HS-5 (cell line): ENCODE measurements at places on chromosomes 7 and 10.
A peak's percentile ranks its signal among the peaks of the same experiment; 100 is the strongest.

GRCh38 chr10:69470463-69471384, 19.5 kb downstream of the TSPAN15 start:
- DNase-seq: no peak

DNA sequence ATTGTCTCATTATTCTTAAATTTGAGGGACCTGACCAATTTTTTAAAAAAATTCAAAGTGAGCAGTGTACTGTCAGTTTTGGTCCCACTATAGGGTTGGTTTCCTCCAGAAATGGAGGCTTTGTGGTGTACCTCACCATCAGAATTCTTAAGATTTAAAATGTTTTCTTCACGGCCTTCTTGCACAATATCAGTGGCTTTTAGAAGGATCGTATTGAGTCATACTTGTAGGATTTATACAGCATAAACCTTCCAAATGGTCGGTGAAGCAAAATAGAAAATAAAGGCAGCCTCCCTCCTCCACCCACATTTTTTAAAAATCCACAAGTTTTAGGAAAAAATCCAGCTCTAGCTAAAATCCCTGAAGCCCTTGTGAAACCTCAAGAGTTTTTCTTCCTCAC, 126.4 kb downstream of the RNLS start:
- no peak for DNase-seq

DNA sequence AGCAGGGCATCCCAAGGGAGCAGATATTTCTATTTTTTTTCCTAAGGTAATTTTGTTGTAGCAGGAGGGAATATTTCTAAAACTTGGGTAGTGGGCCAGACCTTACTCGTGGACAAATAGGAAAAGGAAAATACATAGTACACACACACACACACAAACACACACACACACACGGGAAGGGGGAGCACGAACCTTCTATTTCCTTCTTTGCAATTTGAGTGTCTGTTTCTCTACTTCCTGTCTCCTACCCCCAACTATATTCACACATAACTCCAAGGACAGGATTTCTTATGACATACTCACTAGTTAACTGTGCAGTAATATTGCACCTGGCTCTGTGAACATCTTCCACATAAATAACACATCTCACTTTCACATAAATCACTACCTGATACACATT, 4.4 kb downstream of the LDB1 start:
- DNase-seq: no peak

DNA sequence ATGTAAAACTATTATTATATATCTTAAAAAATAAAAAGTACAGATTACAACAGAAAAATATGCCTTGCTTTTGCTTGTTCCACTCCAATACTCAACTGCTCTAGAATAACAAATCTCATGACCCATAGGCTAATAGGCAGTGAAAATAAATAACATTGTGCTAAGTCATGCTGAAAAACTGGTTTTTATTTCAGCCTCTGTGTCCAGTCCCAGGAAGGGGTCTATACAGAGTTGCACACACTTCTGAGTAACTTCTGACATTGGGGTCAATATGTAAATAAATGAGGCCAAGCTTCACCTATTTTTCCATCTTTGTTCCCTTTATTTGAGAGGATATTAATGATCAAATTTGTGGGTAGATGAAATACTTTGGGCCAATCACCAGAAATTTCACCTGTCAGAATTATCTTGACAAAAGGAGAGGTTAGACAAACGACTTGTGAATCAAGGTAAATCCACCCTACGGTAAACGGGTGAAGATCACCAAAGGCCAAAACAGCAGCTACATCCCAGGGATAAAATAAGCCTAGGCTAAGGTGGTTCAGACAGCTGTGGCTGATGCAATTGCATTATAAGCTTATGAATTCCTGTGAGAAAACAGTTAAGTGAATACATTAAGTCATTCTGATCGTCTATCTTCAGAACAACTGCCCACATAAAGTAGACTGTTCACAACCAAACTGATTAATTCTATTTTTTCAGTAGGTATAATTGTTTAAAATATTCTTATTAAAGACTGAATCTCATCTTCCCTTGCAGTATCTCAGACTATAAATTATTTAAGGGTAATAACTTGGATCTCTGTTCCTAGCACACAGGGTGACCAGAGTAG, 87.5 kb downstream of the UBE2H start:
- no peak for DNase-seq

DNA sequence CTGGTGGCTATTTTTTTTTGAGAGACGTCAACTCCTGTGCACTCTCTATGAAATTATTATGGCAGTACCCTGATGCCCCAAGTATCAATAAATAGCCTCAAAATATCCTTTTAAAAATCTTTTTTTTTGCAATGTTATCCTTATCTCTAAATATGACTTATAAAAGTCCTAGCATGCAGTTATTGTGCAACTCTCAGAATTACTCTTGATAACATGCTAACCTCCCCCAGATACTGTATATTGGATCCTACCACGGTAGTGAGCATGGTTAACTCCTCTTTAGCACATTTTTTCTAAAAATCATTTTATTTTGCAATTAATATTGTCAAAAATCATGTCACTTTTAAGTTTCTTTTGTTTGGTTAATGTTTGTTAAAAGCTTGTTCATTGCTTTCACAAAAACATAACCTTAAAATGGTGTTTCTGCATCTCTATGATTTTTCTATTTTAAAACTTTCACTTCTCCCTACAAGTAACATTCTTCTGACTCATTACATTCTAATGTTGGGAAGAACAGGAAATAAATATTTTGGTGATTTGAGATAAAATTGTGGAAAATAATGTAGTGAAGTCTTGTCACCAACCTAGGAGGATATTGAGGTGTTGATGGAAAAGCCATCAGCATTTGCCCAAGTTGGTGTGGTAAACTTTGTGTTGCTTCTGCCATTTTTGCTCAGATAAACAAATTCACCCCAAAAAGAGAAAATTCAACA, 42.1 kb upstream of the ADRA2A start:
- DNase-seq: peak; percentile 44

DNA sequence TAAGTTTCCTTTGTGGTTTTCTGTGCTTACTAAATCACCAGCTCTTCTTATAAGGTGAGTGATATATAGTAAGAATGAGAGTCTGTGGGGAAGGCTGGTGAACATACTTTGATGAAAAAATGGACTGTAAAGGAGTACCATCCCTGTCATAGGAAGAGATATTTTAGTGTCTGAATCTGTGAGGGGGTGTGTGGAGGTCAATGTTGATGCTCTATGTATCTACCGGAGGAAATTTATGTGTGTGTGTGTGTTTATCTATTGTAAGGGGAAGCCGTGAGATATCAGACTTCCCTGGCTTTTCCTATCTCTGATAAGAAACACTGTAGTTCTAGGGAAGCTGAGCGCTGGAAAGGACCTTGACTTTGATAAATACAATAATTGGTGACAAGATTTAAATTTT, 179.0 kb downstream of the PCDH15 start:
- no peak for DNase-seq

DNA sequence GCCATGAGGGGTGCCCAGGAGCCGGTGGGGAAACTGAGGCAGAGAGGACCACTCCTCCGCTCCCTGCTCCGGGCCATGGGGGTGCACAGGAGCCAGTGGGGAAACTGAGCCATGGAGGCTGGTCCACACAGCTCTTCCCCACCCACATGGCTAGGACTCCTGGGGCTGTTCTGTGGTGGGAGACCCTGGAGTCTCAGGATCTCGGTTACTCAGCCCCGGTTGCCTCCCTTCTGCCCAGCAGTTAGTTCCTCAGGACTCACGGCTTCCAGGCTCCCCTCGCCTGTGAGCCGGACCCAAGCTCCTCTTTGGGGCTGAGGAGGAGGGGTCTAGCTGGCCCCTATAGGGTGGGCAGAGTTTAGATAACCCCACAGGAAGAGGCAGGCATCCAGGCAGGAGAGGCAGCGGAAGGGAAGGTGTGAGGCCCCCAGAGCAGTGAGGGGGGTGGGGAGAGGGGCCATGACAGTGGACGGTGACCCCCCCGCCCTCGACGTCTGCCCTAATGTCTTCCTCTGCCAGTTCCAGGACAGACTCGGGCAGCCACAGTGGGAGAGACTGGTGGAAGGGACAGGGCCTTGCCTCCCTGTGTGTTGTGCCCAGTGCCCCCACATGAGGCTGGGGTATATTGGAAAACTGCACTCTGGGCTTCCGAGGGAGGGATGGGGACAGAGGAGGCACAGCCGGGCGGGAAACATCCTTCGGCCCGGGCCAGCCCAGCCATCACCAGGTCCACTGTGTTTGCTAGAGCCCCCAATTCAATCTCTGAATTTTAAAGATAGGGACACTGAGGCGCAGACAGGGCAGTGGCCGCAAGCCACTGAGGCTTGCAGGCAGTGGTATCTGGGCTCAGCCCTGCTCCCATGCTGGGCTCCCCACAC, 4.3 kb downstream of the ELFN1 start:
- no peak for DNase-seq

GRCh38 chr10:113518816-113519591, 33.8 kb upstream of the HABP2 start:
- DNase-seq: no peak

DNA sequence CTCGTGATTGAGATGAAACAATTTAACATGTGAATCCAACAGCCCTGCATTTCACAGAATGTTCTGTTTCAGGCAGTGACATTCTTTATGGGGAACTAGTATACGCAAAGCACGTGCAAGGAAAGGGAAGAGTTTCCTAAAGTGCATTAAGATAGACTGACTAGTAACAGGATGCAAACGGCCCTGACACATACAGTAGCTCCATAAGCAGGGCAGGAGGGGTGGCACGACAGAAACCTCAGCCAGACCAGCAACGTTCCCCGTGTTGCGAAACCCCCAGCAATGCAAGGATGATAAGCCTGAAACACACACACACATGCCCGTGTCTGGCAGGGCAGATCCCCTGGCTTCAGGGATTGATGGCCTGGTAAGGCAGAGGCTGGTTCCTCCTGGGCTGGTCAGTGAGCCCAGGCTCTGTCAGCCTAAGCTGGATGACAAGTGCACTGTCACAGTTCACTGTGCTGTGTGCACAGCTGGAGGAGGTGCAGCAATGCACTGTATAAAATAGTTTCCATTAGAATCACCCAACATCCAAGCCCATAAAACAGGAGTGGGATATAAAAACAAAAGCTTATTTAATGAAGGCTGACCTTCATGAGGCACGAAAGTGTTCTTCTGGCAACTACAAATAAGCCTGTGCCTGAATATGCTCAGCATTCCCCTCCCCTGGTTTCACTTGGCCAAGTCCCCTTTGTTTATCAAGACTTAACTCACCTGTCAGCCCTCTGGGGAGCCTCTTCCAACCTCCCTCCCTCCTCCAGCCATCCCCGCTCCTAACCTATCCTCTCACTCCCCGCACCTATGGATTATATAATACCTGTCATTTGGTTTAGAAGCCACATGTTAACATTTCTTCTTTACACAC, 88.8 kb downstream of the GSAP start:
- DNase-seq: peak; percentile 34

GRCh38 chr10:12727832-12728215, 273.7 kb downstream of the CCDC3 start:
- DNase-seq: no peak

GRCh38 chr10:12755075-12755474, 246.4 kb downstream of the CCDC3 start:
- DNase-seq: no peak

GRCh38 chr7:90251304-90251635, 6.3 kb downstream of the CFAP69 start:
- DNase-seq: no peak

DNA sequence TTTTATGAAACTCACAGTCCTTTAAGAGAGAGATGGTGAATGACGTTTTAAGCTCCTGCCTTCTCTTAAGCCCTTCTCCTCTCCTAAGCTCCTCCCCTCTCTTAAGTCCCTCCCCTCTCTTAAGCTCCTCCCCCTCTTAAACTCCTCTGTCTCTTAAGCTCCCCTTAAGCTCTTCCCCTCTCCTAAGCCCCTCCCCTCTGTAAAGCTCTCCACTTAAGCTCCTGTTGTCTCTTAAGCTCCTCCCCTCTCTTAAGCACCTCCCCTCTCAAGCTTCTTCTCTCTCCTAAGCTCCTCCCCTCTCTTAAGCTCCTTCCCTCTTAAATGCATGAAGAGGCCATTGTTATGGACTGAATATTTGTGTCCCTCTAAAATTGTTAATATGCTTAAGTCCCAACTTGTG, 1180.6 kb upstream of the AUTS2 start:
- DNase-seq: no peak

GRCh38 chr10:99534939-99535763, 2.4 kb downstream of the NKX2-3 start:
- DNase-seq: no peak

GRCh38 chr7:126792521-126792920, 460.2 kb downstream of the GRM8 start:
- no peak for DNase-seq

DNA sequence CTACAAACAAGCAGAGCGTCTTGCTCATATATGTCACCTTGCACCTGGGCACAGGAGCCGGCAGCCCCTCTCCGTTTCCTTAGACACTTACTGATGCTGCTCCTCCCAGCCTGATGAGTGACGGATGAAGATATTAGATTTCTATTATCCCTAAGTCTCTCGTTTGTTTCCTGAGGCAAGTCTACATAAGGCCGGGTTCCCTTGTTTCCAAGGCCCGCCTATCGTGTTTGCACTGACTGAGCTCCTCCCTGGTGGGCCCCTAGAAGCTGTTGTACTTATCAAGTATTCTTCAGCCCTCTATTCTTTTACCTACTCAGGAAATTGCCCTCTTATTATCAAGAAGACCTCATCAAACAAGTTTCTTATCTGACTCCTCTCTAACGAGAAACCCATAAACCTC, 18.5 kb downstream of the SH3PXD2A start:
- no peak for DNase-seq

DNA sequence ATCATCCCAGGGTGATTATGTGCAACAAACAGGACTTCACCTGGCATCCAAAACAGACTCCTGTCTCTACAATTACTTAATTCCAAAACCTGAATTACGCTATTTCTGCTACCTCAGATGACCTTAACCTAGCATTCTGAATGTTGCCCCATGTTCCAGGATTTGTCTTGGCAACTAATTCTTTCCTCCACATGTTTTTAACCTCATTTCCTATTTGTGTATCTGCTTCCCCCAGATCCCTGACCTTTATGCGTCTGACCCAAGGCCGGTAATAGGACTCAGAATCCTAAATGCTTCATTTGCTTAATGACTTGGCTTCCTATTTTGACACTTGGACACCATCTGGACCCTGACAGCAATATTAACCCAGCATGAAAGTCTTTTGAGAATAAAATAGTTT, 8.7 kb upstream of the ING3 start:
- no peak for DNase-seq

- no peak for DNase-seq
These were observed 537.2 kb downstream of the GATA3 start for GRCh38 chr10:8591640-8592039.

DNA sequence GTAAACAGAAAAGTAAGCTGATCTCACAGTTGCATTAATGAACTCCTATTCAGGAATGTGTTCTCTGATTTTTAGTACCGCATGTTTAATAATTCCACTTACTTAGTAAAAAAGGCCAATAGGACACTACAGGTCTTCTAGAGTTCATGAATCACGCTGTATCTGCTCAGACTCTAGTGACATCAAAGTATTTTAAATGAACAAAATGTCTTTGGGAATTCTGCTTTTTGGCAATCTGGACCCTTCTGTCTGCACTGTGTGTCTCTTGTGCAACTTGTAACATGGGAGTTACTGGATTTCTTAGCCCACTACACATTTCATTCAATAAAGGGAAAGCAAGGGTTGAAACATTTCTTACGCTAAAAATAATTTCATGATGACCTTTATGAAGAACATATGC, 50.2 kb downstream of the RABGEF1 start:
- no peak for DNase-seq

- DNase-seq: no peak
These were observed 31.4 kb downstream of the SVIL start for GRCh38 chr10:29603223-29603896.

- no peak for DNase-seq
These were observed 80.0 kb downstream of the LHFPL3 start for GRCh38 chr7:104408371-104408770.

- no peak for DNase-seq
These were observed 109.8 kb upstream of the WNT16 start for GRCh38 chr7:121219026-121219425.

GRCh38 chr10:95545981-95546380, 15.2 kb downstream of the SORBS1 start:
- no peak for DNase-seq
